ENCODE measurements at places on chromosomes 7 and 10.
A peak's percentile ranks its signal among the peaks of the same experiment; 100 is the strongest.

DNA sequence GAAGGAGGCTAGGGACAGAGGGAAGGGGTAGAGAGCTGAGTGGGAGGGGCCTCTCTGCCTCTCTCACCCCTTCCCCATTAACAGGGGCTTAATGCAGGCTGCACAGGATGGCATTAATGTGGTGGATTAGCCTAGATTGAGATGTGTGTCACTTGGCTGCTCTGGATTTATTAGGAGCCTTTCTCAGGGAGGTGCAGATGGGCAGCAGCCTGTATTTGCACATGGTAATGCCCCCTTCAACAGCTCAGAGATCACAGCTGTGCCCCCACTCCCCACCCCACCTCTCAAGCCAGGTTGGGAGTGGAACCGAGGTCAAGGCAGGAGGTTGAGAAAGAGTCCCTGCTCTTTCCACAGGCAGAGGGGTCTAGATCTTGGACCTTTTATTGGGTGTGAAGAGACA lies 7.3 kb downstream of the PITX3 start:
- DNase-seq: no peak

- no peak for DNase-seq
Measured at GRCh38 chr10:60461688-60462087, 72.0 kb upstream of the ANK3 start.

- DNase-seq: no peak
Measured at GRCh38 chr7:156478486-156478885, 162.1 kb upstream of the RNF32 start.

DNA sequence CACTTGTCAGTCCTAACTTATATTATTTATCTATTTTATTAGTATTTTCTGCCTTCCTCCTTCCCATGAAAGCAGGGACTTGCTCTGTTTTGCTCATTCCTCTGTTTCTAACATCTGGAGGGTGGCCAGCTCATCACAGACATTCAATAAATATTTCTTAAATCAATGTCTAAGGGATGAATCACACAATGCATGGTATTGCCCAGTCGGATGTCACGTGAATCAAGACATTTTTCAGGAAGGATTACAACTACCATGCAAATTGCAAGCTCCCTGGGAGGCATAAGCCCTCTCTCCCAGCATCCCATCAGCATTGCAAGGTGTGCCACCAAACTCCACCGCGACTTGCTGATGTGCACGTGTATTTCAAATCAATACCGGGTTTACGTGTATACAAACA lies 146.6 kb upstream of the RNF32 start:
- no peak for DNase-seq

DNA sequence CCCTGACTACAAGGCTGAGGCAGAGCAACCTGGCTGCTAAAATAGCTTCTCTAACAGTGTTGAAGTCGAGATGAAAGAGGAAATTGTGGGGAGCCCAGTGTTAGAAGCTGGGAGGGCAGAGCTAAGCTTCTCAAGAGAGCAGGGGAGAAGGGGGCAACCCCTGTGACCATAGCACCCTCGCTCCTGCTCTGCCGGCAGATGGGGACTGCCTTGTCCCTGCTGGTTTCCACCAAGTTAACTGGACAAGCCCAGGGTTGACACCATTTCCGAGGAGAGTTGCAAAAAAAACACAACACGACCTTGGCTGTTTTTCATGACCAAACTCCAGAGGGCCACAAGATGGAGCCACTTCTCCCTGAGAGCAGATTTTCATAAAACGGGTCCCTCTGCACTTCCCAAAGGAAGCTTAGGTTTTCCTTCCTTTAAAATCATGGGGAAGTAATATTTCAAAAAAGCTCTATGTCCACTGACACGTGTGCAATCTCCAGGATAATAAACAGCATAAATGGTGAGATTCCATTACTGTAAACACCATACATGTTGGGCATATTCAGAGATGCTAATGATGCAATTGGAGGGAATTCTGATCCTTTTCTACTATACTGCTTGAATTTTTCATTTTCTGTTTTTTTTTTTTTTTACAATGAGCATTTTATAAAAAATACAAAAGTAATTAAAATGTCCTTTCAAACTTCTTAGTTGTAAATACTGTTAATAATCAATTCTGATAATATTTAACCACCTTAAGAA lies 140.4 kb downstream of the PIP4K2A start:
- DNase-seq: peak; percentile 13

GRCh38 chr7:102412548-102412947 lies 16.4 kb downstream of the PRKRIP1 start:
- peak; percentile 40 for DNase-seq

DNA sequence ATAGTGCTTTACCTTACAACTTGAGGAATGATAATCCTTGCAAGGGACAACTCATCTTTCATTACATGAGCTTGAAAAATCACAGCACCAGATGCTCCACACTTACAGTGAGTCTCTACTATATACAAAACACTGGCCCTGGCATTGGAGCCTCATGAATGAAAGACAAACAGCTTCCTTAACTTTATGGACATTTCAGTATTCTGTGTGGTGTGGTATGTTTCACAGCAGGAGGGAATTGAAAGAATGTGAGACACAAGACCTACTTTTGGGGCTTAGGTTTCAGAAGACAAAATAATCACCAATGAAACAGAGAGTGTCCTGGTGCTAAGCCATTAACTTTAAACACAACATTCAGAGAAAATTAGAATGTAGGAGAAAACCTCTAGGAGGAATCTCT lies 1249.6 kb downstream of the XPNPEP1 start:
- no peak for DNase-seq

GRCh38 chr7:73920406-73921134 lies 59.6 kb downstream of the TMEM270 start:
- DNase-seq: no peak

DNA sequence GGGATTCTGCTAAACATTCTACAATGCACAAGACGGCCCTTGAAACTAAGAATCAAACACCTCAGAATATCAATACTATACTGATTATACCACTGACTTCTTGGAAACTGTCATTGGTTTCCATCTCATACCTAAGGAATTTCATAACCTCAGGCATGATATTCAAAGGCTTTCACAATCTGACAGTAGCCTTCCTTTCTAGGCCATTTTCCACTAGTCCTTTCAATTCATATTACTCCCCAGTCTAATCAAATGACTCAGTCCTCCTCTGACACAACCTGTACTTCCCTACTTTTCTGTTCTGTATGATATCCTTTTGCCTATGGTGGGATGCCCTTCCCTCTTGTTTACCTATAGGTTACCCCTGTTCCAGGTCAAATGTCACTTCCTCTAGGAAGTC lies 48.3 kb downstream of the CSTF2T start:
- no peak for DNase-seq

DNA sequence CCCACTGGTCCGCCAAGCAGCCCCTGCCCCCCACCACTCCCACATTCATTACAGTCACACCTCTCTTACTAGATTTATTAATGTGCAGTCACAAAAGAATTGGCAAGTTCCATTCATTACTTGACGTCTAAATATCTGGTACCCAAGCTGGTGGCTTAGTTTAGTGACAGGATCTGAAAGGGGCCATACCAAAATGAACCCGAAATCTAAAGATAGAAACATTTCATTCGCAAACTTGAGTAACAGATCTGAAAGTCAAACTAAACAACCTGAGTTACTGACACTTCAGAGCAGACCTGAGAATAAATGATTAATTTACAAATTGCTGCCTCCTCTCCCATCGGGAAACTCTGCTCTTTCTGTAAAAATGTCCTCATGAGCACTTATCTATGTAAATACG lies 53.4 kb downstream of the TNS3 start:
- no peak for DNase-seq

GRCh38 chr10:8596929-8597472 lies 542.5 kb downstream of the GATA3 start:
- DNase-seq: no peak

GRCh38 chr7:121360564-121360963 lies 31.8 kb downstream of the WNT16 start:
- no peak for DNase-seq

DNA sequence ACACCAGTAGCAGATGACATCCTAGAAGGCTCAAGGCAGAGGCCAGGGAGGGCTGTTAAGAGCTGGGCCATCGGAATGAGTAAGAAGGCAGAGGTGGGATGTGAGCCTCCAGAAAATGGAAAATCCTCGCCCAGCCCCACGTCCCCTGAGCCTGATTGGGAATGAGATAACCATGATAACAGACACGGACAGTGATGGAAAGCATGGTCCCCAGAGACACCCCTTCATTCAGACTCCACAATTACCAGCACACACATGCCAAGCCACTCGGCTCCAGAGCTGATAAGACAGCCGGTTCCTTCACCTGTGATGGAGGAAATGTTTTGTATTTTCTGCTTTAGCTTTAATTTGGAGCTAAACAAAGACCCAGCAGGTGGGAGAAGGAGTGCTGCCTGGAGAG lies 106.0 kb downstream of the GRID1 start:
- DNase-seq: no peak

DNA sequence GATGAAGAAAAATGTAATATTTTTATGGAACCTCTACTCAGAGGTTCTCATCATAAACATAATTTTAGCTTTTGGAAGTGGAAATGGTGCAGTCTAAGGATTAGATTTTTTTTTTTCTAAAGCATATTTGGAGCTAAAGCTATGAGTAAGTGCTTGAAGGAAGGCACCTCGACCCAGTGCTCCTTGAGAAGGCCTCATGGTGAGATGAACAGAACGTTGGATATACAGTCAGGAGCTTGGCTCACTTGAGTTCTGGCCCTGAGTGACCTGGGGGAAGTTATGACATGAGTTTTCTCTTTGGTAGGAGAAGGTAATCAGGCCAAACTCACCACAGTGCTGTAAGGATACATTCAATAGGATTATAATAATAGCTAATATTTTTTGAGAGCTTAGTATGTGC lies 163.3 kb downstream of the JCAD start:
- DNase-seq: no peak

GRCh38 chr10:23384364-23384763 lies 39.8 kb upstream of the C10orf67 start:
- DNase-seq: no peak

- DNase-seq: no peak
Measured at GRCh38 chr7:139743967-139744767, 33.6 kb downstream of the HIPK2 start.

DNA sequence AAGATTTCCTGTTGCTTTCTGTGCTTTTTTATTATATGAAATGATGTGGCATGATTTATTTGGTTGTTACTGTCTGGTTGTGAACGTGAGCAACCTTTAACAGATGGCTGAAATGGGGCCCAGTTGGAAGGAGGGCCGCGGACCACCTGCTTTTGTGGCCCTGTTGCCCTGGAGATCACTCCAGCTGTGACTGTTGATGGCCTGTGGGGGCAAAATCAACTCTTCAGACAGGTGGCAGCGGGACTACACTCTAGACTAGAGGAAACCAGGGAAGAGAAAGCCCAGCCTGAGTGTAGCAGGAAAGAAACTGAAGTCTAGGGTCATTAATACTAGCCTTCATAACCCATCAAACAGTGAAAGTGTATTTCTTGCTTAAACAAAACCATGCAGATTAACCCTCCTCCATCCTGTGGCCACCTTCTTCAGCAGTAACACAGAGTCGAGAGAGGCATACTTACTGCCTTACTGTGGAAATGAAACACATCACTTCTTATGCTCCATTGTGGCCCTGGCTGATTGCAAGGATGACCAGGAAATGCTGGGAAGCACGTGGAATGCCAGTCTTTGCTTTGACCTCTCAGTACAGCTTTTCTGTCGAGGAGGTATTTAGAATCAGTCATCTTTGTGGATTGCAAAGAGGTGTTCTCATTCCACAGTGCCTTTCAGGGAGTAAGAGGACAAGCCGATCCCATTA lies 80.5 kb downstream of the CCNY start:
- no peak for DNase-seq

DNA sequence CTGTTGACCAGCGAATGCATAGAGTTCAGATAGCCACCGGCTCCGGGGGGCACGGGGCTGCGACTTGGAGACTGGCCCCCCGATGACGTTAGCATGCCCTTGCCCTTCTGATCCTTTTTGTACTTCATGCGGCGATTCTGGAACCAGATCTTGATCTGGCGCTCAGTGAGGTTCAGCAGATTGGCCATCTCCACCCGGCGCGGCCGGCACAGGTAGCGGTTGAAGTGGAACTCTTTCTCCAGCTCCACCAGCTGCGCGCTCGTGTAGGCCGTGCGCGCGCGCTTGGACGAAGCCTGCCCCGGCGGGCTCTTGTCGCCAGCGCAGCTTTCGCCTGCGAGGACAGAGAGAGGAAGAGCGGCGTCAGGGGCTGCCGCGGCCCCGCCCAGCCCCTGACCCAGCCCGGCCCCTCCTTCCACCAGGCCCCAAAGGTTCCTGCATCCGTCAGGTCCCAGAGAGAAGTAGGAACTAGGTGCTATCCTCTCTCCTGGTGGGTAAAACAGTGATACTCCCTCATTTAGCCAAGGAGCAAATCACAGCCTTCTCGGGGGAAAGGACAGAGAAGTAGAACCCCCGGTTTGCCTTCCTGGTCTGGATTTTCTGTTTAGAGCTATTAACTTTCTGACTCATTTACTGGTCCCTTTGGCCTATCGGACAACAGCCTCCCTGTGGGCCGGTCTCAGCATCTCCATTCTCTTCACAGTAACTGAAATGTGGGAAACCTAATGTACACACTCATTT lies 6.1 kb upstream of the HOXA2 start:
- no peak for DNase-seq

DNA sequence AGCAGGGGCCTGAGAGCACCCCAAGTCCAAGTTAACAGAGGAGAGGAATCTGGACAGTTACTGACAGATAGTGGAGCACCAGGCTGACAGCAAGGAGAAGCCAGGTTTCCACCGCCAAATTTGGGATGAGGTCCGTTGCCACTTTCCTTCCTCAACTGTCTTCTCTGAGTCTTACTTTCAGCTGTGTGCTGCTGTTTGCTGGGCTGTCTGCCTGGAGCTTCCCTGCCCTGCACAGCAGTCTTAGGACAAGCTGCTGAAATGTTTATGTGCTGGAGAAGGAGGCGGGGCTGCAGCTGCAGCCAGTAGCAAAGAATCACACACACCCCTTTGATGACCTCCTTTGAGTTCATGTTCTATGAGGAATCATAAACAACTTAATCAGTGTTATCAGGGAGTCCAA lies 17.4 kb upstream of the CYP3A7 start:
- no peak for DNase-seq

DNA sequence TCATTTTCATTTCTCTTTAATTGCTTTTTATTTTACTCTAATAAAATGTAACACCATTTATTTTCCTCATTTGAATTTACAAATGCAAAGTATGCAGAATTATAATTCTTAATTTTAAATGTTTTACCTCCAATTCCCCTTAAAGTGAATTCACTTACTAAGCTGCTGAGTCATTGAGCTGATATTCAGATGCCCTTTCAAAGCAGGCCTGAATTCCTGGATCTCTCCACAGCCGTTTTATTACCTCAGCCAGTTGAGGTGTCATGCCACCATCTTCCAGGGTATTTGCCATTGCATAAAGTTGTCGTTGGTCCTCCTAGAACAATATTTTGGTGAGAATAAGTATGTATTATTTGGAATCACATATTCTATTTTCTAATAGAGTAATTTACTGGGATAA lies 33.2 kb downstream of the GNAT3 start:
- DNase-seq: no peak

All from CD4-positive, alpha-beta T cell treated with Interleukin-6 at 100 ng/mL for 8 hours (primary cell).